ENCODE measurements at places on chromosomes 2 and 18.

DNA sequence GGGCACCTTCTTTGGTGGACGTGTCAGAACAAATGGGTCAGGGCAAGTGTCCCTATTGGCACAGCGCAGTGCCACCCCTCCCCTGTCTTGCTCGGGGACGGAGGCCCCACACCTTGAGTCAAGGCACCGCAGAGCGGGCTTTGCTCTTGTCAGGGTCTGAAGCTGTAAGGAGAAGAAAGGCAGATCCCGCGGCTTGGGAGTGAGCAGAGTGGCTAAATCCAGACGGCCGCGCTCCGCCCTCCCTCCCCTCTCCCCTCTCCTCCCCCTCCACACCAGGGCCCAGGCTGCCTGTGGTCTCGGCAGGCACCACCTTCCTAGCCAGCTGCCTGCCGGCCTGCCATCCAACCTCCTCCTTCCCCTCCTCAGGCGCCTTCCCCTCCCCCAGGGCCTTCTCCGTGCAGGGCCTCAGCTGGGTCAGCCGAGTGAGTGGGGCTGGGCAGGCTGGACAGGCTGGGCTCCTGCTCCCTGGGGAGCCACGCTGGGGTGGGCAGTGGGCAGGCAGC lies 25.8 kb downstream of the SPEG start:
- no peak for DNase-seq

DNA sequence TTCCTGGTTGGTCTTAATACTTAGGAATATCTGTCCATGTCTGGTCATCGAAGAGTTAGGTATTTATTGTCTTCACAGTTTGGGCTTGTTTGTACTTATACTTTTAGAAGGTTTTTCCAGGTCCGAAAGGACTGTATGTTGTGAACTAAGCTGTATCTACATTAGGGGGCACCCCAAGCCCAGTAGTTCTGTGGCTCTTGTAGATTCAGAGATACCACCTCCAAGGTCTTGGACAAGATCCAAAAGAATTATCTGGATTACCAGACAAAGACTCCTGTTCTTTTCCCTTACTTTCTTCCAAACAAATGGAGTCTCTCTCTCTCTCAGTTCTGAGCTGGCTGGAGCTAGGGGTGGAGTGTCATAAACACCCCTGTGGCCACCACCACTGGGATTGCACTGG lies 328.7 kb downstream of the ZNF804A start:
- DNase-seq, result no peak

DNA sequence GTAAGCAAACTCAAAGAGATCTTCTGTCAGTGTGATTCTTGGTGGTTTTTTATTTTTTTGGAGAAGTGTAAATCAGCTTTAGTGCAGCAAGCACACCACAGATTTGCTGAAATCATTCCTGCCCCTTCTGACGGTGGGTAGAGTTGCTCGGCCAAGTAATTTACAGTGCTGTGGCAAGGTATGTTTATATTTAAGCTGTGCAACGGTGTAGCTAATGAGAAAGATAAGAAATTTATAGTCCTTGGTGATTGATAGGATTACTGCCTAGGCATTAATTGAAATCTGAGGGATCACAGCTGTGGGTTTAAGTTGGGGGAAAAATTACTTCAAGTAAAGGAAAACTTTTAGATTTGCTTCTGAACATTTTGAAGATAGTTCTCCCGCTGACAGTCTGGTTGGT lies 286.6 kb downstream of the AGAP1 start:
- DNase-seq, result no peak

- DNase-seq, result no peak
These were observed 27.4 kb downstream of the MAL start for GRCh38 chr2:95052804-95053479.
